ENCODE measurements at places on chromosomes 4 and X.

GRCh38 chr4:58075724-58076123 lies 965.5 kb upstream of the IGFBP7 start:
- DNase-seq, result no peak

GRCh38 chr4:108109997-108110416 lies 58.7 kb downstream of the LEF1 start:
- no peak for DNase-seq

DNA sequence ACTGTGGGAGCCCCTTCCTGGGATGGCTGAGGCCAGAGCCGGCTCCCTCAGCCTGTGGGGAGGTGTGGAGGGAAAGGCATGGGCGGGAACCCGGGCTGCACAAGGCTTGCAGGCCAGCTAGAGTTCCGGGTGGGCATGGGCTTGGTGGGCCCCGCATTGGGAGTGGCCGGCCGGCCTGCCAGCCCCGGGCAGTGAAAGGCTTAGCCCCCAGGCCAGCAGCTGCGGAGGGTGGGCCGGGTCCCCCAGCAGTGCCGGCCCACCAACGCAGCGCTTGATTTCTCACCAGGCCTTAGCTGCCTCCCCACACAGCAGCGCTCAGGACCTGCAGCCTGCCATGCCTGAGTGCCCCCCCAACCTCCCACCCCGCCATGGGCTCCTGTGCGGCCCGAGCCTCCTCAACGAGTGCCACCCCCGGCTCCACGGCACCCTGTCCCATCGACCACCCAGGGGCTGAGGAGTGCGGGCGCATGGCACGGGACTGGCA lies 78.0 kb downstream of the COX7B2 start:
- no peak for DNase-seq

DNA sequence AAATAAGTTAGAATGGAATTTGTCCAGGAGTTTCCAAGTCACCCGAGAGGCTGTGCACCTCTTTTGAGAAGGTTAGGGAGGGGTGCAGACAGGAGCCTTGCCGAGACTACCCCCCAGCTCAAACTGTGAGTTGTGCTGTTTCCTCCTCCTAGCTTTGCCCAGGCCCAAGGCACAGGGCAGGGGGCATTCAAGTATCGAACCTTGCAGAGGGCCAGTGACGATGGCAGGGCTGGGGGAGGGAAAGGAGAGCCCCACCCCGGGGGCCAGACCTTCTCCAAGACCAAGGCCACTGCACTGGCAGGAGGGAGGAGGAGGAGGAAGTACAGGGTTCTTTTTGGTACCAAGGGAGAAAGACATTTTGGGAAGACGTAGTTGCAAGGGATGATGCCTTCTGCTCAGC lies 80.6 kb downstream of the TMEM144 start:
- no peak for DNase-seq

DNA sequence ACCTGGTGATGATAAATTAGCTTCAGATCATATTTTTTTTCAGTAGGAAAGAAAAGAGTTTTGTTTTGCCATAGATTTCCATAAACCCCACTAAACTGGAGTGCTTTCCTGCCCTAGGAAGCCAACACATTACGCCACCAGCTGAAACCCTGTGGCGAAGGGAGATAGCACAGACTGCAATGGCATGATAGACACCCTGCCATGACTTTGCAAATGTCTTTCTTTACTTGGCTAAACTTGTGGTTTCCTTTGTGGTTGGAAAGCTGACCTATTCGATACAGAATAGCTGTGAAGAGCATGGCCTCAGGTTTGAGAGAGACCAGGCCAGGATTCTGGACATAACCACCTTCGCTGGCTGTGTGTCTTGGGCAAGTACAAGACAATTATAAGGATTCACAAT lies 19.1 kb downstream of the MFAP3L start:
- DNase-seq, result no peak

- peak; percentile 92 for DNase-seq
These were observed 129.1 kb downstream of the CBR4 start for GRCh38 chr4:168880811-168881595.

DNA sequence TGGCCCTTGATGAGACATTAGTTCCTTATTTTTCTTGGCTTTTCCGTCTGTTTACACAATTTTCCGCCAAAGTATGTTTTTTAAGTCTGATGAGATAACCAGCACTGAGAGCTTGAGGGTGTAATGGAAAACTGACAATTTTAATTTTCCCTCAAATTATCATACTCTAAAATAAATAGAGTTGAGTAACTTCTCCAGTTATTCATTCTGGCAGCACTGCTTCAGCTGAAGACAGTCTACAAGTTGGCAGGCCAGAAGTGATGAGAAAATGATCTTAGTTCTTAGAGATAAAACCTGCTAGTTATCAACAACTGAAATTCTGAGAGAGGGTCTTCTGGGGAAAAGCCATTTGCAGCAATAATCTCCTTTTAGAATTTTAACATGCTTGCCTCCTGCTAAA lies 241.6 kb upstream of the TET2 start:
- DNase-seq, result no peak

GRCh38 chr4:184420402-184420801 lies 53.9 kb downstream of the IRF2 start:
- no peak for DNase-seq

DNA sequence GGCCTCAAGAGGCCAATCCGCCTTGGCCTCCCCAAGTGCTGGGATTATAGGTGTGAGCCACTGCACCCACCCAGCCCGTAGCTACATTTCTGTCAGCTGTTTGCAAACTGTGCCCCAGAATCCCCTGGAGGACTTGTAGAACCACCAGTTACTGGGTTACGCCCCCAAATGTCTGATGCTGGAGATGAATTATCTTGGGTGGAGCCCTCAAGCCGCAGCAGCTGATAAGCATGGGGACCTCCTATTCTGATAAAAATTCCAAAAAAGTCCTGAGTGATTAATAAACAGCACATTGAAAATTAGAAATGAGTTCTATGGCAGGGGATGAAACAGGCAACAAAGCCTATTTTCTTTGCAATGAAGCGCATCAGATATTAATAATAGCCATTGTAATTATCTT lies 105.0 kb downstream of the PTTG2 start:
- DNase-seq, result no peak

DNA sequence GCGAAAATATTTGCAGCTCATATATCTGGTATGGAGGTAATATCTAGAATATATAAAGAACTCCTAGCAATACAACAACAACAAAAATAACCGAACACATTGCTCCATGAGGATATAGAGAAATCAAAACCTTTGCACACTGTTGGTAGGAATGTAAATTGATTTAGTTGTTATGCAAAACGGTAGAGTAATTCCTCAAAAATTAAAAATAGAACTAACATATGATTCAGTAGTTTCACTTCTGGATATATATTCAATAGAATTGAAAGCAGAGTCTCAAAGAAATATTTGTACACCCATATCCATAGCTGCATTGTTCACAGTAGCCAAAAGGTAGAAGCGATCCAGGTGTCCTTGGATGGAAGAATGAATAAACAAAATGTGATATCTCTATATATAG lies 203.0 kb upstream of the CNKSR2 start:
- DNase-seq, result no peak

DNA sequence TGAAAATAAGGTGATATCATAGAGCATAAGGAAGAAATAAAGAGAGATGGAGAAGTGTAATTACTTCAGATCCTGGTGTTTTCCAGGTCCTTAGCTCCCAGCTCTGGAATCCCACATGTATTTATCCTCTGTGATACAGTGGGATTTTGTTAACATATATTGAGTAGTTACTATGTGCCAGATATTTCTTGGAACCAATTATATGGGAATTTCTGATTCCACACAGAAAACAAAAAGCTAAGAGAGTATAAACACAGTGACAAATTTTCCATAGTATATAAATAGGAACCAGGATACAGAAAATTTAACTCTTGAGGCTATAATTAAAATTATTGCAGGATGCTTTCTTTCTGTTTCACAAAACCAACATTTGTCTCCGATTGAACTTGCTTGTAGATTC lies 1067.5 kb downstream of the PCDH7 start:
- DNase-seq, result no peak

- peak; percentile 60 for DNase-seq
These were observed 3.3 kb downstream of the IL13RA1 start for GRCh38 chrX:118730500-118731247.

DNA sequence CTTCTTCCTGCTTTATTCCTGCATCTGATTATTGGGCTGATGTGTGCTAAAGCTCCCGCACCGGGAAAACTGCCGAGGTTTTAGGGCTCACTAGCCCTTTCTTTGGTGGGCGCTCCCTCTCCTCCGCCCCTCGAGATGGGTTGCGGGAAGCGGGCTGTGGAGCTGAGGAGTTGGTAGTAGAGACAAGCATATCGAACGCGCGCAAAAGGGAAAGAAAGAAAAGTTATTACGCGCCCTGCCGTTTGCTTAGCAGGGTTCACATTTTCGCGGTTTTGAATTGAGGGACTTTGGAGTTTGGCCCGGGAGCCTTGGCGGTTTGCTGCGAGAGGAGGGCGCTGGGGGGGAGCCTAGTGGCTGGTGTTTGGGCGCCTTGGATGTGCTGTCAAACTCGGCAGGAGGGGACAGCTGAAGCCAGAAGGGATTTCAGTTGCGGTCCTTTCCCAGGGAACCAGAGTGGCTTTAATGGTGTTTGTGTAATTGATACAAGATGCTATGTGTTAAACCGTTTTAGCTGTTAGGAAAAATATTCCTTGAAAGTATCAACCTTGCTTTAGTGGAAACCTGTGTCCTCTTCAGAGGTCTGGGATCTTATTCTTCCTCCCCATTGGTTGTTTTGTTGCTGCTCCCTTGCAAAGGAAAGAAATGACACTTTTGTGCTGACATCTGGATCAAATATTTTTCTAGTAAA lies 1.1 kb downstream of the GAB1 start:
- peak; percentile 50 for DNase-seq

DNA sequence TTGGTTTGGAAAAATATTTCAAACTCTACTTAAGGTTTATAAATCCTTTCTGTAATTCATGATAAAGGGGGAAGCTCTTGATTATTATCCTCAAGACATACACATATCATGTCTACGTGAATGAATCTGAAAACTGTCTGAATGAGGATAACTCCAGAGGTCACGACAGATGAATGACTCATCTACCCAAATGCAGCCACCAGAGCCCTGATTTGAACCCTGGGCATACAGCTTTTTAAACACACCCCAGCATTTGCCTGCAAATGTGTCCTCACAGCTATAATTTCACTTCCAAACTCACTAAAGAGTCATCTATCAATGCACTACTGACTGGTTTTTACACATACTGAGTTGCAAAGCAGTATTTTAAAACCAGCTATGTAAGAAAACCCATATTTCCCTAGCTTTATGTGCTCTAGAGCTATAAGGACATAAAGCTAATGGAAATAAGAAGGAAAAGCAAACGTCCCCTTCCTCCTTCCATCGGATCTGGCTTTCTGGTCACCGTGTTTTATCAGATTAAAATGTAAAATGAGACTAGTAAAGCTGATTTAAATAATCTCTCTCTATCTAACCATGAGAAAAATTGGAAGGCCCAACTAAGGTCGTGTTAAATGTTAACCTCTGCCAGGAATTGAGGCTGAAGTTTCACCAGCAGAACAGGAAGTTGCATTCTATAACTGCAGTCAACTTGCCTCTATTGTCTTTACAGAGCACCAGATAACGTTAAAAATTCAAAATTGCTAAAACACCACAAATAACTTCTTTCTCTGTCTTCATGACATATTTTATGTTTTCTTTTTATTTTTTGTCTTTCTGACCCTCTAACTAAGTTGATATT lies 63.1 kb upstream of the SPP1 start:
- DNase-seq, result no peak

GRCh38 chrX:104343428-104344129 lies 88.8 kb upstream of the ESX1 start:
- peak; percentile 74 for DNase-seq

DNA sequence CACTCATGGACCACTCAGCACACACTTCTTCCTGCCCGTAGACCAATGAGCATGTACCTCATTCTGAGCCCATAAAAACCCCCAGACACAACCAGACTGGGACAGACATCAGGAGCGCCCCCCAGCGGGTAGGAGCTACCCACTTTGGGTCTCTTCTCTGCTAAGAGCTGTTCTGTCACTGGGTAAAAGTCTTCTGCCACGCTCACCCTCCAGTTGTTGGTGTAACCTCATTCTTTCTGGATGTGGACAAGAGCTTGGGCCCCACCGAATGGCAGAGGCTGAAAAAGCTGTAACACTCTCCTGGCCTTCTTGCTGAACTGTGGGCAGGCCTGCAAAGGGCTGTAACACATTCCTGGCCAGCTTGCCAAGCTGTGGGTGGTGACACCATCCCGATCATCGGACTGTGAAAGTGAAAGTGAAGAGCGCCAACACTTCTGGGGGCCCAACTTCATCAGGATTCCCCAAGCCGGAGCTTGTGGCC lies 137.6 kb downstream of the TECRL start:
- DNase-seq, result no peak

DNA sequence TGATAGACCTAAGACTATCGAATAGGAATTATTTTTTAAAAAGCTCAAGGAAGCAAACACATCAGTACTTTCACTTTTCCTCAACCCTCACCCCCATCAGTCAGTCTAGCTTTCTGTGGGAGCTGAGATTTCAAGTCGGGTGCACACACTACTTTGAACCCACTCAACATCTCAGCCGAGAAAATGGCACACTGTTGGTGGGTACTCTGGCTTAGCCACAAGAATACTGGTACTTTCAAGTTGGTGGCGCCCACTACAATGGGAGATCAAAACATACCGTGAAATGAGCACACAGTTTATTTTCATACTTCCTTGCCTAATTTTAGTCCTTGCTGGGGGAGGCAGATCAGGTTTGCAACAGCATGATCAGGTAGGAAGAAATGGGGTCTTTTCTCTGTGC lies 10.2 kb downstream of the CD40LG start:
- DNase-seq, result no peak

DNA sequence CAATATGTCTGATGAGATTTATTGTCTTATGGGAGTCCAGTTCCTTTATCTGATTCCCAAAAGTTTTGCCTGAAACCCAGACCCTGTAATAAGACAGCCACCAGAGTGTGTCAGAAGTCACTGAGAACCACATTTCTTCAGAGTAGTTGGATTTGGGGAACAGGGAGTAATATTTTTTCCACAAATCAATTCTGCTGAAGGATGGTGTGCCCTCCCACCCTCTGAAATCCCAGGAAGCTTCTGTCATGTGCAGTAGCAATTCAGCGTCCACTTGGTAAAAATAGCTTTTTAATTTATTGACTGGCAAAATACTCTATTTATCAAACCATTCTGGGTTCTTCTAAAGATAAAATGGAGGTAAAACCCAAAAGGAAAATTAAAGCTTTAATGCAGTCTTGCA lies 229.4 kb downstream of the FBXW7 start:
- DNase-seq, result no peak

DNA sequence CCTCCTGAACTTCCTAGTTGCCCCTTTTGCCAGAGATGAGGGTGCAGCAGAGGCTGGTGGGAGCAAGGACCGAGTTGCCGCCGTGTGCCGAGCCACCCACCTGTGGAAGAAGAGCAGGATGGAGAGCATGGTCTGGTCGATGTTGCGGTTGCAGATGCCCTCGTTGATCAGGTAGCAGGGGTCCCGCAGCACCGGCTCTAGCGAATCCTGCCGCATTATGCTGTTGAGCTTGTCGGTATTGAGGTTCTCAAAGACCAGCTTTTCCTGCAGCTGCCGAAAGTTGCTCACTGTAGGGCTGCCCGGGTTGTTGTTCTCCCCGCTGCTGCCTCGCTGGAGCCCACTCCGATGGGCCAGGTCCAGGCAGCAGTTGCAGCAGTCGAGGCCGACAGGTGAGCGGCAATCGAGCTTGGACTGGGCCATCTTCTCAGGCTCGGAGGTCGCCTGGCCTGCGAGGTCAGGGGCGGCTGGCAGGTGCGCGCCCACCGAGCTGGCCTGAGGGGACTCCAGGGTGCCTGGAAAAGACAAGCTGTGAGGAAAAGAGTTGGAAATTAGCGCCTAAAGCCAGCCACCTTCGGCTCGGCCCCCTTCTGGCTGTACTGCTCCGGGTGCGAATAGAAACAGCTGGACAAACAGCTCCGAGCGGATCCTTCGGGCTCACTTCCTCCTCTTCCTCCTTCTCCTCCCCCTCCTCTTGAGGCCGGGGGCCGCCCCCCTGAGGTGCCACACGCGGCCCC lies 420 bp downstream of the TSC22D3 start:
- no peak for DNase-seq
